ENCODE measurements at places on chromosomes 13 and 19.

DNA sequence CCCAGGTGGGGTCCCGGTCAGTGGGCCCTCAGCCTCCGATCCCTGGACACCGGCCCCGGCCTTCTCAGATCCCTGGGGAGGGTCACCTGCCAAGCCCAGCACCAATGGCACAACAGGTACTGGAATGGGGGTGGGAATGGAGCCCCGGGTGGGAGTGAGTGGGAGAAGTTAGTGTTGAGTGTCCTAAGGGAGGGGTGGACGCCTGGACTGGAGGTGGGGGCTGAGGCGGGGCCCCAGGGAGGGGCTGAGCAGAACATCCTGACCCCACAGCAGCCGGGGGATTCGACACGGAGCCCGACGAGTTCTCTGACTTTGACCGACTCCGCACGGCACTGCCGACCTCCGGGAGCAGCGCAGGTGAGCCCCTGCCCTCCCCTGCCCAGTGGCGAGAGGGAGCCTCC lies 17.7 kb downstream of the EPN1 start:
- DNase-seq: no peak

DNA sequence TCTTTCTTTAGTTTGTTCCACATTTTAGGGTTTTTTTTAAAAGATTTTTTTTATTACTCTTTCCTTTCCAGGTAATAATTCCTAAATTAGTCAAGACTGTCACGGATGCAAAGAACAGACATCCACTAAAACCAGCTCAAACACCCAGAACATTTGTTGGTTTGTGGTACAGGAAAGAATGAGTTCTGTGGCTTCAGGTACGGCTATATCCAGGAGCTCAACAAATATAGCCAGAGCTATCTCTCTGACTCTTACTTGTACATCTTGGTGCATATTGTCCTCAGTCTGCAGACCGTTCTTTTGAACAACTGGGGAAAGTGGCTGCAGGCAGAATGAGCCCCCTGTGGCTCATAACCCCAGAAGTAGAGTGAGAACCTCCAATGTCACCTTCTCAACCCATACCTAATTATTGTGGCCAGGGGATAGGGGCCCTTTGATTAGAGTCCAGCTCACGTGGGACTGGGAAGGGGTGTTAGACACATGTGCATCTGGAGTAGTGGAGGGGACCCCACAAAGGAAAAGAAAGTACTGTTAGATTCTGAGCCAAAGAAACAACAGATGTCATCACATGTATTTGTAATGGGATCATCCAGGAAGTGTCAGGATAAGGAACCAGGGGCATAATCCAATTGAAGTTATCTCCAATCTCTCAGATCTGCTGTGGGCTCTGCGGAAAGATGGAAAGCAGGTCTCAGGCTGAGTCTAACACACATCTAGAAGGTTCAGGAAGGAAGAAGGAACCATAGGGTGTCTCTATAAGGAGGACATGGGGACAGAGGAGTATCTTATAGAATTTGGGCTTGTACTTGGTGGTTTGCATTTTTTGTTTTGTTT lies 1.9 kb upstream of the ZNF358 start:
- DNase-seq: no peak

DNA sequence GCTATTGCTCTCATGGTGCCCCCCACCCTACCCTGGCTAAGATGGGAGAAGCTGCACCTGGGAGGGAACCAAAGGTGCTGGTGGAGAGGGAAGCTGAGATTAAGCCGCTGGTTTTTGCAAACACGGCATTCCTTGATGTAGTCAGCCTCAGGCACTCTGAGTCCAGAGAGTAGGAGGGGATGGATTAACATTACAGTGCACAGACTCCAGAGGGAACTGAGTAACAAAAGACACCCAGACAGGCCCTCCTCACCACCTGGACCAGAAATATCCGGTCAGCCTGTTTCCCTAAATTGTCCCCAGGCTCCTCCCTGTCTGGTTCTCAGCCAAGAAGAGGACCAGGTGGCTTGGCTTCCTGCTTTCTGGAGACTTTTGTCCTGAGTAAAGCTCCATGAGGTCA lies 28.9 kb upstream of the PABPC3 start:
- no peak for DNase-seq

- DNase-seq: no peak
Measured at GRCh38 chr13:42049454-42049813, 986 bp downstream of the DGKH start.

GRCh38 chr13:41315443-41316047 lies 4.5 kb downstream of the NAA16 start:
- DNase-seq: no peak

- DNase-seq: no peak
Measured at GRCh38 chr13:95457294-95457693, 95.2 kb upstream of the CLDN10 start.

- no peak for DNase-seq
Measured at GRCh38 chr13:32201809-32202208, 113.4 kb downstream of the ZAR1L start.

- DNase-seq: no peak
Measured at GRCh38 chr13:80441968-80442367, 101.0 kb upstream of the SPRY2 start.

DNA sequence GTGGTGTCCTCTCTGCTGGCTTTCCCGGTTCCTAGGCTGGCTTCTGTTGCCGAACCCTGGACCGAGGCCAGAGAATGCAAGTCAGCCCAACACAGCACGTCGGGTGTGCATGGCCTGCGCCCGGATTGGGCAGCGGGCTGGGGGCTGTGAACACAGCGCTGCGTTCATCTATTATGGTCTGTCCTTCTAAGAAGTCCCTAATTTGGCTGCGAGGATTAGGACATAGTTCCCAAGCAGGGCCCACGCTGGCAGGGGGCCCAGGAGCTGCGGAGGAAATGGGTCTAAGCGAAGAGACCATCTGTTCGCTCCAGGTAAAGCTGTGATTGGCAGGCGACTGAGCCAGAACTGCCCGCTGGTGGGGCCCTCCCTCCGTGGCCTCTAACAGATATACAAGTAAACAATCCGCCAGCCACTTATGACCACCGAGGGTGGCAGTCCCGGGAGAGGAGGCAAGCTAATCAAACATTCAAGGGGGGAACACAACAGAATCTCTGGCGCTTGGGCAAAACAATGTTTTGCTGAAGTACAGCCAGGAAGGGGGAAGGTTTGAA lies 6.0 kb downstream of the SYCE2 start:
- peak; percentile 98 for DNase-seq

GRCh38 chr13:65977525-65977924 lies 1252.6 kb downstream of the PCDH9 start:
- no peak for DNase-seq

GRCh38 chr13:50686551-50686950 lies 156.9 kb downstream of the DLEU7 start:
- no peak for DNase-seq

DNA sequence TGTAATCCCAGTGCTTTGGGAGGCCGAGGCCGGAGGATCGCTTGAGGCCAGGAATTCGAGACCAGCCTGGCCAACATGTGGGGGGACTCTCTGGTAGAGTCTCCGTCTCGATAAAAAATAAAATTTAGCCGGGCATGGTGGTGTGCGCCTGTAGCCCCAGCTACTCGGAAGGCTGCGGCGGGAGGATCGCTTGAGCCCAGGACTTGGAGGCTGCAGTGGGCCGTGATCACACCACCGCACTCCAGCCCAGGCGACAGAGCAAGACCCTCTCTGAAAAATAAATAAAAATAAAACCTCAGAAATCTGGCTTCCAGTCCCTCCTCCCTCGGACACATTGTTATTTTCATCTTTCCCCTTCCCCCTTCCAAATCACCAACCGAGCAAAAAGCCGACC lies 332 bp downstream of the IRGQ start:
- no peak for DNase-seq

DNA sequence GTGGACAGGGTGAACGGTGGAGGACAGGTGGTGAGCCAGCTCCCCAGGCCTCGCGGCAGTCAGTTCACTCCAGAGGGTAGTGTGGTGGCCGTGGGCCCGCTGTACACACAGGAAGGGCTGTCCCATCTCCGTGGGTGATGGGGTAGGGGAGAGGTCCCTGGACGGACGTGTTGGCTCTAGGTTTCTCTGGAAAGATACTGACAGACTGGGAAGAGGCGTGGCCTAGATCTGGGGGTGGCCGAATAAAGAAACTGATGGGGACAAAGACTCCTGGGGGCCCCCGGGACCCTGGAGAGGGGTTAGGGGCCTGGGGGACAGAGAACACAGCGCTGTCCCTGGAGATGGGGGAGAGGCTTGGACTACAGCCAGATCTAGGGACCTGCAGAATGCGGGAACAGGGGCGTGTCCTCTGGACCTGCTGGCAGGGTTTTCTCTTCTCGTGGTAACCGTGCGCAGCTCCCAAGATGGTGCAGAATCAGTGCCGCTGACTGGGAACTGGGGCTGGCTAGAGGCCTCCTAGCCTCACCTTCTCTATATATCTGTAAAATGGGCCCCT lies 4.0 kb upstream of the PRAM1 start:
- no peak for DNase-seq

- DNase-seq: no peak
Measured at GRCh38 chr13:45479661-45480060, 14.9 kb downstream of the COG3 start.

GRCh38 chr13:49951754-49952535 lies 15.8 kb upstream of the SPRYD7 start:
- no peak for DNase-seq

DNA sequence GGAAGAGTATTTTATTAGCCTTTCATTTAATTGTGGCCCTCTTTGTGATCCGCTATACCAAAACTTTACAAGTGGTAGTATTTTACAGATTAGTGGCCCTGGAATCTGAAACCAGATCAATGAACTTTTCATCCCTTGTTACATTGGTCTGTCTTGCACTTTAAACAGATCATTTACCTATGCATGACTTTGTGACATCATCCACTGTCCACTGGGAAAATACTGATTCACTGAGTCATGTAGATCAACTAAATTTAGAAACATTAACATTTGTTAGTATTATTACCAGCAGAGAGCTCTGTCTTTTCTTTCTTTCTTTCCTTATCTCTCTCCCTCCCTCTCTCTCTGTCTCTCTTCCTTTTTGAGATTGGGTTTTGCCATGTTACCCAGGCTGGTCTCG lies 17.5 kb downstream of the PCDH8 start:
- DNase-seq: no peak

DNA sequence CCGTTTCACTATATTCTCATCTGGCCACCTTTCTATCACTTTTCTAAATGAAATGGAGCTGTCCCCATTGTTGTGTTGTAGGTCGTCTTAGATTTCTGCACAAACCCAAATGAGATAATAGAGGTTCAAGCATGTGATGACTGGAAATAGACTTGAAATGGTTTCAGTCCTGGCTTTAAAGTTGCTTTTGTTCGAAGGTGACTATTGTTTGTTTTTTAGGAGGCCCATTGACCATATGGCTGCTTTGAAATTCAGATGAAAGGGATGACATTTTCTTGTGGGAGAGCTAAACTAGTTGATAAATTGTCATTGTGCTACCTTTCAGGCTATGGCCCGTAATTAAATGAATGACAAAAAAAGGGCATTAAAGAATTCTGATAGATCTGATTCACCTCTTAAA lies 583.7 kb downstream of the GPC6 start:
- DNase-seq: no peak

GRCh38 chr13:30037306-30037705 lies 186.9 kb upstream of the UBL3 start:
- no peak for DNase-seq

GRCh38 chr13:68597641-68598040 lies 1367.5 kb upstream of the PCDH9 start:
- DNase-seq: no peak

DNA sequence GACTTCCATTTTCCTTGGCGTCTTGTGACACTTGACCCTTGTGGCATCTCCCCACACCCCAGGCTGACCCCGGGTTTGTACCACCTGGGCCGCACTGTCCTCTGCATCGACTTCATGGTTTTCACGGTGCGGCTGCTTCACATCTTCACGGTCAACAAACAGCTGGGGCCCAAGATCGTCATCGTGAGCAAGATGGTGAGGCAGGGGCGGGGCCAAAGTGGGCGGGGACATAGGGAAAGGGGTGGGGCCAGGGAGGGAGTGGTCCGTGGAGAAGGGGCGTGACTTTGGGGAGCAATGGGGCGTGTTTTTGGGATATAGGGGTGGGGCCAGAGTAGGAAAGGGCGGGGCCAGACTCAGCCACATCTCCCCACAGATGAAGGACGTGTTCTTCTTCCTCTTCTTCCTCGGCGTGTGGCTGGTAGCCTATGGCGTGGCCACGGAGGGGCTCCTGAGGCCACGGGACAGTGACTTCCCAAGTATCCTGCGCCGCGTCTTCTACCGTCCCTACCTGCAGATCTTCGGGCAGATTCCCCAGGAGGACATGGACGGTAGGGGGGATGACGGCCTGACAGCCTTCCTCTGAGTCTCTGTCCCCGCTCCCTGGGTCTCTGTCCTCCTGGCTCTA lies 42.8 kb downstream of the TRPM4 start:
- no peak for DNase-seq

GRCh38 chr13:50079655-50080202 lies 64.5 kb downstream of the KCNRG start:
- no peak for DNase-seq

GRCh38 chr19:1011831-1012333 lies 9.0 kb downstream of the TMEM259 start:
- no peak for DNase-seq

- DNase-seq: peak; percentile 24
Measured at GRCh38 chr19:4130744-4131438, 7.0 kb upstream of the MAP2K2 start.

GRCh38 chr13:42388326-42388725 lies 116.4 kb downstream of the AKAP11 start:
- DNase-seq: no peak

- DNase-seq: peak; percentile 58
Measured at GRCh38 chr19:45059258-45059965, 16.9 kb downstream of the ZNF296 start.

DNA sequence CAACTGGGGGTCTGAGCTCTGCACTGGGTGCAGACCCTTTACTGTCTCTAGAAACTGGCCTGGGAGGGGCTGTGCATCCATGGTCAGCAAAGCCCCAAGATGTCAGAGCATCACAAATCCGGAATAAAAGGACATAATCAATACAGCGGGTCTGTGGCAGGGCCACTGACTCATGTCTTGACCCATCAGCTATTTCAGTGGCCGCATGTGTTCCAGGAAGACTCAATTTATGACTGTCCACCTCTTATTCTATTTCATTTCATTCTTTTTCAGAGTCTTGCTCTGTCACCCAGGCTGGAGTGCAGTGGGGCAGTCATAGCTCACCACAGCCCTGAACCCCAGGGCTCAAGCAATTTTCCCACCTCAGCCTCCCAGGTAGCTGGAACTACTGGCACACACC lies 53.2 kb downstream of the PEX11G start:
- DNase-seq: no peak

DNA sequence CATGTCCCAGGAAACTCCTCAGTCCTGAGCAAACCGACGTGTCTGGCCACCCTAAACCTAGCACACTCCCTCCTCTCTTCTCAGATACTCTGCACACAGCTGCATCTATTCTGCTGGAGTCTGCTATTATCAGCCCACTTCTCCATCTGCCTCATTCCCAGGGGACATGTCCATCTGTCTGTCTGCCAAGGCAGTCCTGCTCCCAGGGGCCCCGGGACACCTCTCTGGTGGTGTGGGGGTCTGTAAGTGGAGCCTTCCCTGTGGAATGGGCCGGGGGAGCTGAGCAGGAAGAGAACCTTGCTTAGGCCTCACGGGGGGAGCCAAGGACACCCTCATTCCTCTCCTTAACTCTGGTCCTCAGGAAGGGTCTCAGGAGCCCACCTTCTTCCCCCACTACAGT lies 72.7 kb downstream of the ERICH6B start:
- DNase-seq: peak; percentile 22

GRCh38 chr19:703651-704446 lies 4.9 kb upstream of the PALM start:
- DNase-seq: no peak
